ENCODE measurements at places on chromosomes 1 and 21.
A peak's percentile ranks its signal among the peaks of the same experiment; 100 is the strongest.

GRCh38 chr1:33147997-33148314, 33.9 kb downstream of the TRIM62 start:
- peaks cover 51% of the 10 kb centered on the region for H3K4me1 ChIP-seq
- no peak overlapping the region for H3K27ac ChIP-seq
- no peak overlapping the region for H3K4me3 ChIP-seq
- DNase-seq: no peak

- peaks cover 10% of the 10 kb centered on the region for H3K4me1 ChIP-seq
- no peak overlapping the region for H3K27ac ChIP-seq
- peaks cover 39% of the 10 kb centered on the region for H3K27me3 ChIP-seq
- no peaks in the 10 kb centered on the region for H3K36me3 ChIP-seq
- DNase-seq: peak; percentile 82
- H3K4me3 ChIP-seq: no peak overlapping the region
Measured at GRCh38 chr1:38076038-38076437, 29.4 kb upstream of the POU3F1 start.

DNA sequence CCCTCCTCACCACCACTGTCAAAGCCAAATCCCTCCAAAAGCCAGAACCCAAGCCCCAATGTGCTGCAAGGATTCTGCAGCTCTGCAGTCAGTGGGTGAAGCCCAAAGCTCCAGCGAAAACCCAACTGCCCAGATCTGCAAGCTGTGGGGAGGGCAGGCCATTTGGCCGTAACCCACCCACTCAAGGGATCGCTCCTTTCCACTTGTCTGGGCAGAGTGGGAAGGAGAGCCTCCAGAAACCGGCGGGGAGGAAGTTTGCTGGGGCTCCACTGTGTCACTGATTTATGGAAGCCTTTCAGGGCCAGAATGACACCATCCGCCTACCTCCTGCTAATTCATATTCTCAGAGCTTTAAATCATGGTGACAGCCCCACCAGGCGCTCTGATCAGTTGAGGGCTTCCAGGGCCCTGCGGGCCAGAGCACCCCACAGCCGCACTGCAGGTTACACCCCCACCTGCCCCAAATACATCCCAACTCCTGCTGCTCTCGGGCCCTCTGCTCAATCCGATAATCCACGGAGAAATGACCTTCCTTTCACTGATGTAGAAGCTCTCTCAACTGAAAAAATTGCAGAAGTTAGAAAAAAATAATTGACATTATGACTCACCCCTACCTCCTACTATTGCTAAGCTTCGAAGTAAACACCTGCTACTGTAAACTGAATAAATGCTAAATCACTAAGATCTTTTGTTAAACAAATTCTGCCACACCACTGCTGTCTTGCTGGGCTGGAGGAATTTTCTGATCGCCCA, 40.6 kb upstream of the RAB4A start:
- peak overlapping the region; percentile 97 for H3K27ac ChIP-seq
- H3K4me1 ChIP-seq: peaks cover 74% of the 10 kb centered on the region
- peaks cover 3% of the 10 kb centered on the region for H3K27me3 ChIP-seq
- no peaks in the 10 kb centered on the region for H3K36me3 ChIP-seq
- peak; percentile 37 for DNase-seq

DNA sequence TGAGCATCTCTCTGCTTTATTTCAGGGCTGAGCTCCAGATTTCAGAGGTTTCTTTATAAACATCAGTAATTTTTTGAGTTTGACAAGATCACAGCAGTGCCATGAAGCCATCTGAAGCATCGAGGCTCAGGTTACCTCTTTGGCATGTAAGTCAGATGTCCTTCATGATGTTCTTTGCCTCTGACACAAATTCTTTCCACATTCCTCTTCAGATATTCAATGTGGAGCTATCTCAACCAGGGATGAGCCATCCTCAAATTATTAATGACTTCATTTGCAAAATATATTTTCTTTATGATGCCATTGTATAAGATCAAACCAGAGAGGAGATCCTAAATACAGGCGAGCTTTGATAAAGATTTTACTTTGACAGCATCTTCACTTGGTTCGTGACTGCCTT, 256.7 kb downstream of the COL11A1 start:
- peaks cover 18% of the 10 kb centered on the region for H3K36me3 ChIP-seq
- no peak overlapping the region for H3K27ac ChIP-seq
- DNase-seq: no peak
- no peaks in the 10 kb centered on the region for H3K4me1 ChIP-seq
- H3K4me3 ChIP-seq: no peak overlapping the region

DNA sequence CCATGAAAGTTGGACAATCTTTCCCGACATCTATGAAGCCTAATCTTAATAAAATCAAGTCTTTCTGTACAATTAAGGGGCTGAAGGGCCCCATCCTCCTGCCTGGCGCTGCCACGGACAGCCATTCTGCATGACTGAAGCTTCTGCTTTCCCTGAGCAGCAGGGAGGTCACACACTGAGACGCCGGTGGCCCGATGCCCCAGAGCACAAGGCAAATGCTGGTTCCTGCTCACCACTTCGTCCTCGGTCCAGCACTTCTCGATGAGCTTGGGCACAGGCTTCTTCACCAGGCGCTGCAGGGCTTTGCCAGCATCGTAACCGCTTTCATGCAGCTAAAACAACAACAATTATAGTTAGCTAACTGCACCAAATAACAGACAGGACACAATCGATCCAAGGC, 147.8 kb downstream of the SLC45A1 start:
- H3K27me3 ChIP-seq: no peaks in the 10 kb centered on the region
- DNase-seq: no peak
- peaks cover 35% of the 10 kb centered on the region for H3K36me3 ChIP-seq
- peak overlapping the region; percentile 60 for H3K27ac ChIP-seq
- H3K4me3 ChIP-seq: peak overlapping the region; percentile 24

- H3K27me3 ChIP-seq: peaks cover 20% of the 10 kb centered on the region
- H3K27ac ChIP-seq: no peak overlapping the region
- H3K4me3 ChIP-seq: no peak overlapping the region
- peaks cover 16% of the 10 kb centered on the region for H3K4me1 ChIP-seq
- no peaks in the 10 kb centered on the region for H3K36me3 ChIP-seq
Measured at GRCh38 chr1:34263406-34263805, 86.7 kb downstream of the C1orf94 start.

- H3K4me1 ChIP-seq: peaks cover 96% of the 10 kb centered on the region
- no peaks in the 10 kb centered on the region for H3K27me3 ChIP-seq
- peak; percentile 29 for DNase-seq
- H3K27ac ChIP-seq: peak overlapping the region; percentile 98
- H3K4me3 ChIP-seq: peak overlapping the region; percentile 14
Measured at GRCh38 chr1:12478612-12478985, 139.4 kb downstream of the DHRS3 start.

GRCh38 chr1:111656086-111657017, 36.8 kb downstream of the RAP1A start:
- DNase-seq: peak; percentile 21
- H3K27ac ChIP-seq: no peak overlapping the region
- peaks cover 18% of the 10 kb centered on the region for H3K4me1 ChIP-seq
- H3K27me3 ChIP-seq: no peaks in the 10 kb centered on the region
- no peak overlapping the region for H3K4me3 ChIP-seq
- no peaks in the 10 kb centered on the region for H3K36me3 ChIP-seq

- peaks cover 13% of the 10 kb centered on the region for H3K27me3 ChIP-seq
- H3K4me3 ChIP-seq: no peak overlapping the region
- peaks cover under 1% of the 10 kb centered on the region for H3K36me3 ChIP-seq
- H3K27ac ChIP-seq: no peak overlapping the region
- H3K4me1 ChIP-seq: peaks cover 26% of the 10 kb centered on the region
Measured at GRCh38 chr21:43812957-43813655, 23.7 kb downstream of the RRP1 start.

GRCh38 chr21:43361493-43362296, 65.2 kb downstream of the SIK1 start:
- peaks cover 80% of the 10 kb centered on the region for H3K4me1 ChIP-seq
- H3K4me3 ChIP-seq: peak overlapping the region; percentile 52
- no peak overlapping the region for H3K27ac ChIP-seq
- no peaks in the 10 kb centered on the region for H3K36me3 ChIP-seq
- peaks cover 12% of the 10 kb centered on the region for H3K27me3 ChIP-seq
- DNase-seq: no peak

- no peak overlapping the region for H3K4me3 ChIP-seq
- DNase-seq: no peak
- H3K4me1 ChIP-seq: peaks cover 26% of the 10 kb centered on the region
Measured at GRCh38 chr1:201597551-201598230, 58.8 kb downstream of the NAV1 start.

DNA sequence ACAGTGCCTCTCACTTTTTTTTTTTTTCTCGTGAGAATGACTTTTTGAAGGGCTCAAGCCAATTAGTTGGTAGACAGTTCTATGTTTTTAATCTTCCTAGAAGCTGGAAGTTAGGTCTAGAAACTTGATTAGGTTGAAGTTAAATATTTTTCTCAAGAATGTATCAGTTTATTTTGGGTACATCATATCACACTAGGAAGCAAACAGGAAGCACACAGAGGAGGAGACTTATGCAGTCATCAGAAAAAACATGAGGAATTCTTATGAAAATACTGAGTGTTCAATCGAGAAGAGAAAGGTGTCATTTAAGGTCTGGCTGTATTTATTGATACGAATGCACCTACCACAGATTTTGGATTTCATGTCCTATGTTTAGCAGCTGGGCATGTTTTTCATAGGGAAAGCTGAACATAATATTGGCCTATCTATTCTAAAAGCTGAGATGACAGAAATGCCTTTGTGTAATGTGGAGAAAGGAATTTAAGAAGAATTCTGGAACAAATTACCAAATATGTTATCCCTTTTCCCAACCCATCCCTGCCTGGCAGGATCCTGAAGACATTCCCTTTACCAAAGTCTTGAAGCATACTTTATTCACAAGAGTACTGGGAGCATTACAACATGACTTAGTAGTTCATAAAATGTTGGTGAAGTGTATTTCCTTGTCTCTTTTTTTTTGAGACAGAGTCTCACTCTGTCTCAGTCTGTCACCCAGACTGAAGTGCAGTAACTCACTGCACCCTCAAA, 17.5 kb upstream of the ZFP69B start:
- no peak for DNase-seq
- H3K4me1 ChIP-seq: no peaks in the 10 kb centered on the region
- no peaks in the 10 kb centered on the region for H3K27me3 ChIP-seq
- H3K4me3 ChIP-seq: no peak overlapping the region

DNA sequence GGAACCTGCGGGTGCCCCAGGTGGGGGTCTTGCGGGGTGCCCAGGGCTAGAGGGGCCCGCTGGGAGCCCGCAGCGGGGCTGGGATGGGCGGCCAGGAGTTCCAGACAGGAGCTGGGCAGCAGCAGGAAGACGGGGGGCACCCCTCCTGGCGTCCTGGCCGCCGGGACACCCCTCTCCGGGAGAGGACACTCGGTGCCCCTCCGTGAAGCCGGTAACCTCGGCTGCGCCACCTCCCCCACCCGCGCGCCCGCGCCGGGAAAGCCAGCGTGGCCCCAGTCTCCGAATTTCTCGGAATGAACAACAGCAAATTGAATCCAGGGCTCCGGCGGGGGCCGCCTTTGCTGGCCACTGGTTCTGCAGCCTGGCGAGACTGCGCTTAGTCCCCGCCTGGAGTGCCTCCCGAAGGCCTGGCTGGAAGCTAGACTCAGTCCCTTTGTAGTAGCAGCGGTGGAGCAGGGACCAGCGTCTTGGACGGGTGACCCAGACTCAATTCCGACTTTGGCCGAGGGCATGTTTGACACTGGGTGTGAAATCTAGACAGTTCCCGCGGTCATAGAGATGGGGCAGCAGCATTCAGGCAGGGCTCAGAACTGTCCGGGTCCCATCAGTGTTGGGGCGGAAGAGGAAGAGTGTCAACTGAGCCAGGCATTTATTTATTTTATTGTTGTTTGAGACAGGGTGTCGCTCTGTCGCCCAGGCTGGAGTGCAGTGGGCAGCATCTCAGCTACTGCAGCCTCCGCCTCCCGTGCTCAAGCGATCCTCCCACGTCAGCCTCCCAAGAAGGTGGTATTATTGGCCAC, 773 bp downstream of the IFNGR2 start:
- H3K27me3 ChIP-seq: peaks cover 6% of the 10 kb centered on the region
- DNase-seq: peak; percentile 64
- H3K4me3 ChIP-seq: peak overlapping the region; percentile 98

- H3K27me3 ChIP-seq: peaks cover 10% of the 10 kb centered on the region
- no peaks in the 10 kb centered on the region for H3K36me3 ChIP-seq
- no peak overlapping the region for H3K27ac ChIP-seq
- H3K4me1 ChIP-seq: peaks cover 10% of the 10 kb centered on the region
Measured at GRCh38 chr1:115463347-115463746, 125.3 kb upstream of the NGF start.

- H3K27me3 ChIP-seq: peaks cover 24% of the 10 kb centered on the region
- H3K4me1 ChIP-seq: peaks cover 34% of the 10 kb centered on the region
- H3K4me3 ChIP-seq: no peak overlapping the region
- peaks cover 15% of the 10 kb centered on the region for H3K36me3 ChIP-seq
- no peak for DNase-seq
Measured at GRCh38 chr21:44691686-44692085, 5.3 kb upstream of the KRTAP10-12 start.

DNA sequence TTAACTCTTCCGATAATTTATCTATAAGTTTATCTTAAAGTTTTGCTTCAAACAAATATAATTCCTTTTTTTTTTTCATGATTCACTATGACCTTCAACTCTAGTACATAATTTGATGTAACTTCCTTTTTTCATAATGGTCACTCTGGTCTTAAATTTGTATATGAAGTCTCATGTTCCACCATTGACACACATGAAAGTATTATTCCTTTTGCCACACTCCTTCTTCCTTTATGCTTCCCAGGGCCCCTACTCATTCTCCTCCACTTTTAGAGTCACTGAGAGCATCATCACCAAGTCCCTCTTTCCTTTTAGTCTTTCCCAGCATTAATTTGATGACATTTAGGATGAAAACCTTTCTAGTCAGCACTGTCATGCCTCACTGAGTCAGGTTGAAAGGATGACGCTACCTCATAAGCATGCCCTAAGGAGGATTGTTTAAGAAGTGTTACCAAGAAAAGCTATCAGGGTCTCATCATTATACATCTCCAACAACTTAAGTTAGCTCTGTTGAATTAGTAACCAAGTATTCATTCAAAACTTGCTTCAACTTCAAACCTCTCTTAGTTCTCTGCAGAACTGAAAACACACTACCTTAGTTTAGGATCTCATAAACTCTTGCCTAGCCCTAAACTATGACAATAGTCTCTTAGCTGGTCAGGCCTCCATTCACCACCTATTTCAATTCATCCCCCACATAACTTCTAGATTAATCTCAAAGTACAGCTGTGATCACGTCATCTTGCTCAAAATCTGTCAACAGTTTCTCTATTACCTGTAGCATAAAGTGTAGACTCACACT, 14.5 kb downstream of the AUNIP start:
- no peak for DNase-seq
- peaks cover 10% of the 10 kb centered on the region for H3K36me3 ChIP-seq
- peaks cover 30% of the 10 kb centered on the region for H3K4me1 ChIP-seq
- no peak overlapping the region for H3K27ac ChIP-seq
- H3K27me3 ChIP-seq: no peaks in the 10 kb centered on the region

GRCh38 chr1:75836528-75837100, 39.9 kb downstream of the MSH4 start:
- no peaks in the 10 kb centered on the region for H3K4me1 ChIP-seq
- no peak overlapping the region for H3K4me3 ChIP-seq
- H3K27me3 ChIP-seq: peaks cover 4% of the 10 kb centered on the region
- no peaks in the 10 kb centered on the region for H3K36me3 ChIP-seq
- no peak for DNase-seq

GRCh38 chr21:39082656-39083376, 100.4 kb downstream of the PSMG1 start:
- H3K27ac ChIP-seq: no peak overlapping the region
- no peaks in the 10 kb centered on the region for H3K36me3 ChIP-seq
- H3K4me1 ChIP-seq: peaks cover 43% of the 10 kb centered on the region
- peaks cover 17% of the 10 kb centered on the region for H3K27me3 ChIP-seq
- no peak overlapping the region for H3K4me3 ChIP-seq
- no peak for DNase-seq

Measured in nephron progenitor cell (in vitro differentiated cells).